ENCODE measurements at places on chromosomes 12 and 14. TPM values are rescaled to one million over a fixed set of nuclear protein-coding genes. Genes with fewer than 3 reads are reported as not detected.

The SDR9C7 gene
- not detected for total RNA-seq

The LYZ gene
- total RNA-seq: not detected

The AQP2 gene
- total RNA-seq: not detected

The CDCA3 gene
- 2.4 TPM for total RNA-seq

The MYL2 gene
- not detected for total RNA-seq

The GPR132 gene
- 0.24 TPM for total RNA-seq

The PLA2G1B gene
- total RNA-seq: not detected

The SLC25A21 gene
- 1.9 TPM for total RNA-seq

The SLC6A12 gene
- not detected for total RNA-seq

The PROX2 gene
- total RNA-seq: not detected

The DLK1 gene
- total RNA-seq: not detected

The FGD4 gene
- 31.1 TPM for total RNA-seq

The DDX54 gene
- 47.7 TPM for total RNA-seq

The PMEL gene
- total RNA-seq: 2.6 TPM
